NCI-H2107 (cell line): ENCODE measurements at places on chromosomes 7 and 10.
A peak's percentile ranks its signal among the peaks of the same experiment; 100 is the strongest.

DNA sequence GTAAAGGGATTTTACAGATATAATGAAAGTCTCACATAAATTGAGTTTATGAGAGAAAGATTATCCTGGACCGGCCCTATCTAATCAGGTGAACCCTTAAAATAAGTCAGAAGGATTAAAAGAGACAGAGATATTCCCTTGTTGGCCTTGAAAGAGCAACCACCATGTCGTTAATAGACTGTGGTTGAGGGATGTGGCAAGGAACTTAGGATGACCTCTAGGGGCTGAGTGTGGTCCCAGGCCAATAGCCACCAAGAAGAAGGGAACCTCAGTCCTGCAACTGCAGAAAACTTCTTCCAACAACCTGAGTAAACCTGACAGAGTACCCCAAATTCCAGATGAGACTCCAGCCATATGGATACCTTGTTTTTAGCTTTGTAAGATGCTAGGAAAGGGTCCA is 121.5 kb downstream of the POLR1F start:
- DNase-seq: no peak

GRCh38 chr10:67221939-67222494 is 296.2 kb downstream of the LRRTM3 start:
- no peak for DNase-seq

- no peak for DNase-seq
Observed at GRCh38 chr10:77086081-77086480, 551.5 kb downstream of the KCNMA1 start.

DNA sequence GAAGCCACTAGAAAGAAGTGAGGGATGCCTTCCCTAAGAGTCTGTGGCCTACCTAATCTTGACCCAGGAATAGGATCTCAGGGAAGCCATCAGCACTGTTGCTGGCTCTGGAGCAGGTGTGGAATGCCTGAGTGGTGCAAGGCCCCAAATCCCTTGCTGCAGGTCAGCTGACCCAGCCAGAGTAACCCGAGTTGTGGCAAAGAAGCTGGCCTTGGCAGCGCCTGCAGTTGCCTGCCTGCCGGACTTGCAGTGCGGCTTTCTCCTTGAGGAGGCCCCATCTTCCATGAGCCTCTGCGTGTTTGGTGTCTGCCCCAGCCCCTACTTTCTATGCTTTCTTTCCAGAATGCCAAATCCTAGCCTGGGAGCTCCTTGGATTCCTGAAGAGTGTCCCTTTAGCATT is 5.8 kb downstream of the KIAA1217 start:
- no peak for DNase-seq

GRCh38 chr10:3873728-3874461 is 88.9 kb upstream of the KLF6 start:
- no peak for DNase-seq

DNA sequence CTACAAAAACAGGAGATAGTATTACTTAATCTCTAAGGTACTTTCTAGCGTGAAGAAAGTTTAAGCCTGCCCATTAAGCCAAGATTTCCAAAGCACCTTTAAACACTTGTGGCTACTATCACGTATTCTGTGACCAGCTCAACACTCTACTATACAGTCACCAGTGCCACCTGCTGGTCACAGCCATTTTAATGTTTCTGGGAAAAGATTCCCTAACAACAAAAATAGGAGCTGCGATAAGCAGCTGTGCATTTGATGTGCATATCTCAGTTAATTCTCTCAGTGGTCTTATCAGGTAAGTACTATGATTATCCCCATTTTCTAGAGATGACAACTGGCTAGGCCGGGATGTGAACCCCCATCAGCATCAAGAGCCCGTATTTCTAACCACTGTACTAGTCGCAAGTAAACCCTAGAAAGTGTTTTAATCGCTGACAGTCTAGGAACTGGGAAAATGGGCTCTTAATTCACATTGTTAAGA is 860 bp downstream of the SEC31B start:
- peak; percentile 5 for DNase-seq

GRCh38 chr7:39888171-39888853 is 61.7 kb upstream of the CDK13 start:
- DNase-seq: no peak

GRCh38 chr7:33916357-33917081 is 11.2 kb downstream of the BMPER start:
- no peak for DNase-seq

- no peak for DNase-seq
Observed at GRCh38 chr7:47327698-47328391, 254.1 kb downstream of the TNS3 start.

DNA sequence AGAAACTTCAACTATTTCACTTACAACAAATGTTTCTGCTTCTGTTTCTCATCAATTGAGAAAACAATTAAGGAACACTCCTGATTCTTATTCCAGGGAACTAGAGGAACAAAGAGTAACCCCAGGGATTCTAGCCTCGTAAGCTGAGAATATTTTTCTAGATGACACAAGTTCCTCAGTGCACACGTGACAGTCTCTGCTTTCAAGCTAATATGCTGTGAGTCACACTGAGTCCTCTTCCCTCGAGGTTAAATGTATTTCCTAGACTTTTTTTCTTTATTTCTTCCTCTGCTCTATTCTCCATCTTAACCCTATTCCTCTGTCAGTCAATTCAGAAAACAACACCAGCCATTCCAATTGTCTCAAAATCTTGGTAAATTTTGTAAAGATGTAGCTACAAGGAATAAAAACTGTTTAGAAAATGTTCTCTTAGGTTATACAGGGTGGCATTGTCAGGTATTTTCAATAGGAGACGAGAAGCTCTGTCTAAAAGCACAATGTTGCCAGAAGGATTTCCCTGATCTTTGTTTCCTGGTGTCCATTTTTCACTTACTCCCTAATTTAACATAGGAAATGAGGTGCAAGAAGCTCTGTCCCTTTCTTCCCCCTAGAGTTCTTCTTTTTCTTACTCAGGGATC is 5.8 kb upstream of the C1GALT1 start:
- peak; percentile 39 for DNase-seq

GRCh38 chr10:123685260-123685659 is 19.1 kb downstream of the GPR26 start:
- no peak for DNase-seq

DNA sequence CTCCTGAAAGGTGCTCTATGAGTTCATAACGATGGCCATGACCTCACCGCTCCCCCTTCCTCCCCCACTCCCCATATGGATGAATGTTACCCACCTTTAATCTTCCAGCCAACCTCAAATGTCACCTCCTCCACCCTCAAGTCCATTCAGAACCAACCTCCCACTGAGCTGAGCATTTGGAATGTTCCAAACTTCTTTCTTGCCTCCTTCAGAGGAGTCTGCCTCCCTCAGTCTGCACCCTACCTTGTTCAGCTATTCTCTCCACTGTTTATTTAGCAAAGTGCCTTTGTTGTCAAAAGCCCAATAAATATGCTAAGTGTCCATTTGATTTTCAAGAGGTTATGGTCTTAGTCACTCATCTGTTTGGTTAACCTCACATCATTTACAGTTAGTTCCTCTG is 22.9 kb upstream of the MTPAP start:
- no peak for DNase-seq

DNA sequence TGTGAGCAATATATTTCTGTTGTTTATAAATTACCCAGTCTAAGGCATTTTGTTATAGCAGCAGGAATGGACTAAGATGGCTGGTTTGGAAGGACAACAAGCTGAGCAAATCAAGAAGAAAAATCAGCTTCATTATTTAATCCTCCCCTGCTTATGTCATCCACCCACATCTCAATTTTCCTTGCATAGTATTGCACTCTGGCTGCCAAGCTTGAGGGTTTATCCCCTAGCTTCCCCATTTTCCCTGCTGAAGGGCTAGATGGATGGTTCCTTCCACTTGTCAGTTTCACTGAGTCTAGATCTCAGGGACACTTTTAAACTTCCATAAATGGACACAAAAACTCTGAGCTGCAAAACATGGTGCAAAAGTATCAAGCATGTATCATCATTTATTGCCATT is 75.2 kb upstream of the LAMB4 start:
- no peak for DNase-seq

DNA sequence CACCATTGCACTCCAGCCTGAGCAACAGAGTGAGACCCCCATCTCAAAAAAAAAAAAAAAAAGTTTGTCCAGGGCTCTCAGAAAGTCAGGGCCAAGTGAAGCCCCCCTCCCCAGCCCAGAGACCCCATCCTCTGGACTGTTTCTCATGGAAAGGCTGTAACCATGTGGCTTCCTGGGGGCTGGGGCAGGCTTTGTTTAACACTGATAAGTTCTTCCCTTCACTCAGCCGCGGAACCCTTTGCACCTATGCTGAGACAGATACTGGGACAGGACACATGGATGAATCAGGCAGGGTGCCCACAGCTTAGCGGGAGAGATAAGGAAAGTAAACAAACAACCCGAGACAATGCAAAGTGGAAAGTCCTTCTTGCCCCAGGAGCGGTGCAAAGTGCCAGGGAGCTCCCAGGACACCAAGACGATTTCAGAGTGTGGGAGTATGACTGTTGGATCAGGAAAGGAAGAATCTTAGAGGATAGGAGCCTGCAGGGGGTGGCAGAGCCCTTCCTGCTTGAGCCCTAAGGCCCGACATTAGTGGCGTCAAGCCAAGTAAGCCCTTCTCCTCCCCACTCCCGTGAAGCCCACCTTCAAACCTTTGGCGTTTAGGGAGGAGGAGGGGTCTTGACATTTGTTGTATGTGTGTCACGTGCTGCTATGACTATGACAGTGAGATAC is 11.6 kb downstream of the MLXIPL start:
- DNase-seq: no peak

GRCh38 chr7:109984729-109985128 is 1106.2 kb upstream of the LRRN3 start:
- no peak for DNase-seq

DNA sequence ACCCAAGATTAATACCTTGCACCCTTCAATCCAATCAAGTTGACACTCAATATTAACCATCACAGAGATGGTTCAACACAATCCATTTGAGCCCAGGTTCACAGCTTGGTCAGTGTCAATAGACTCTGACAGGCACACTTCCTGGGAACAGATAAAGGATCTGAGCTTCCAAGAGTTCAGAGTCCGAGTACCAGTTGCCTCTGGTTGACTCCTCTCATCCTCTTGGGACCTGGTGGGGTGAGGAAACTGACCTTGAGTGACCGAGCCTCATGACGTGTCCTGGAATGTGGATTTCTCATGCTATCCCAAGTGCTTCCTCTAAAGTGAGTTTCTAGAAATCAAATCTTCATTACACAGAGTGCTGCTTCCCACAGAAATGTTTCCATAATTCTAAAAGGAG is 162.0 kb downstream of the CYP26A1 start:
- DNase-seq: no peak

DNA sequence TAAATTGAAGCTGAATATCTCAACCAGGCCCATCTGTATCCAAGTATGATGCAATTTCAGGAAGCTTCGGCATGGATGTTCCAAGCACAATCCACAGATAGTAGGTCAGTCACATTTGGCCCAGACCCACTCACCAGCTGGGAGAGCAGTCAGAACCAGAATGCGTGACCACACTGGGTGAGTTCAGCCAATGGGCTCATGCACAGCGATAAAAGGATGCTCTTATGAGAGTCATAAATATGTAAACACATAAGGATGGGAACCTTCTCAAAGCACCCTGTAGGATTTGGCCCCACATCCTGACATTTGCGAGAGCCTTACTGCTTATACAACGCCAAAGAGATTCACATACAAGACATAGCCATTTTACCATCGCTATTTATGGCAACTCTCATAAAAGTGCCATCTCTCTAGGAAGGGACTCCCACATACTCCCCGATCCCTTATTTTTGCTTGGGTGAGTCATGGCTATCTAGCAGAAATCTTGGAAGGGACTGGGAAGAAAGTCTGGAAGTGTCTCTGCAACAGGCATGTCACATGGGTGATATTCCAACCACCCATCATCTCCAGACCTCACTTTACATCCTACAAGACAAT is 3.0 kb downstream of the AFAP1L2 start:
- no peak for DNase-seq

- DNase-seq: no peak
Observed at GRCh38 chr10:129078346-129078745, 388.7 kb upstream of the MGMT start.

GRCh38 chr10:116787893-116788665 is 45.7 kb upstream of the HSPA12A start:
- DNase-seq: peak; percentile 15

- DNase-seq: no peak
Observed at GRCh38 chr10:95513941-95514392, 47.2 kb downstream of the SORBS1 start.

DNA sequence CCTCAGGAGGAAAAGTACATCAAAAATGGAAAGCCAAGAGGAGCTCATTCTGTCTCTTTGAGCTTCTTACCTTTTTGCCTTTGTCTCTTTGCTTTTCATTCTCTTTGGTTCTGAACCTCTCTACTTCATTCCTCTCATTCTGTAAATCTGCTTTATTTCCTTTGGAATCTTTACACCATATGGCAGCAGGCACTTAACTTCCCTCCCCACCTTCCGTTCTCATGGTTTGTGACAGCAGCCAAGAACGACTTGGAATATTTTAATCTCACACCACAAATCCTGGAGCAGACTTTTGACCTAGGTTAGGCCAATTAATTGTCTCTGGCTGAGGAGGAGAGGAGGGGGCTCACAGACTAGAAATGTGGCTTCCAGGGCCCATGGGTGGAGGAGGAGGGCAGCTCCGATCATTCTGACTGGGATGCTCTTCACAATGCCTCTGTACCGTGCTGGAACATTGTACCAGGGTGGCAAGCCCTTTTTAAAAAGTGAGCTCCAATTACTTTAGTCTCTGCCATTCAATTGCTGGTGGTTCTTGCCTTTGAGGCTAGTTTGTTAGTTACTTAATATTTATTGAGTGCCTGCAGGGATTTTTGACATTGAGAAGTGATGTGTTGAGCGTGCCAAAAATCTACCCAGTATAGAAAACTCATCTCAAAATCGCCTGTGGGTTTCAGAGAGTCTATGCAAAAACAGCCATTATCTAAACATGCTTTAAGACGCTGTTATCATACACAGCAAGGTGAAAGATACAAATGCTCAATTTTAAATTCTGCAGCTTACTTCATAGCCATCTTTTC is 386.6 kb downstream of the DPP6 start:
- no peak for DNase-seq

DNA sequence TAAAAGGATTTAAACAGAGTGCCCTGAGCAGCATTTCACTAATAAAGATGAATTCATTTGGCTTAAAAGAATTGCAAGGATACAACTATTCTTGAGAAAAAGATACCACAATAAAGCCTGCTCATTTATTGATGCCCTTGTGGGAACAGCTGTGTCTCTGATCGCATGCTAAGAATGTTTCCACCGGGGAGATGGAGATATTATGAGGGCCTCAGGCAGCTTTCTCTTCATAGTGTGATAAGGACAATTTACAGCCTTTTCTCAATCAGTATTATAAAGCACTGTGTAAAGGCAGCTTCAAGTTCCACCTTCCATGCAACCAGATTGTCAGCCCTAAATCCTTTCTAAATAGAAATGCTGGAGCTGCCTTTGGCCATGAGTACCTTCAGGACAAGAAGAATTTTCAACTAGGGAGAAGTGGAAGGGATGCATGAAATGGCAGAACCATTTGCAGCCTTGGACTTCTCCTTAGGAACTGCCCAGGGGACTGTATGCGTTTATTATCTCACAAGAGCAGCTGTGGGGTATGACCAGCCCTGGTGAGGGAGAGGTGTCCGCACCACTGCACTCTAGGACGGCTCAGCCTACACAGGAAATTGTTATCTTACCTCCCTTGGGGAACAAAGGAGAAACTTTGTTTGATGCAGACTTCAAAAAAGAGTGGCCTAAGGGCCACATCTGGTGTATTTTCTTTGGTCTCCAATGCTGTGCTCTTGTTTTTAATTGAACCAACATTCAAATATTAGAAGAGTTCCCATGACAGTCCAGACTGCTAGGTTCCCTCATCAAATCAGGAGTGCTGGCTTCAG is 116.9 kb upstream of the PCGF5 start:
- no peak for DNase-seq

GRCh38 chr10:104608091-104608828 is 32.8 kb upstream of the SORCS3 start:
- DNase-seq: no peak
